CD4-positive, alpha-beta T cell treated with Interleukin-21 for 1 hour (primary cell): ENCODE measurements at places on chromosomes 1 and 21.

DNA sequence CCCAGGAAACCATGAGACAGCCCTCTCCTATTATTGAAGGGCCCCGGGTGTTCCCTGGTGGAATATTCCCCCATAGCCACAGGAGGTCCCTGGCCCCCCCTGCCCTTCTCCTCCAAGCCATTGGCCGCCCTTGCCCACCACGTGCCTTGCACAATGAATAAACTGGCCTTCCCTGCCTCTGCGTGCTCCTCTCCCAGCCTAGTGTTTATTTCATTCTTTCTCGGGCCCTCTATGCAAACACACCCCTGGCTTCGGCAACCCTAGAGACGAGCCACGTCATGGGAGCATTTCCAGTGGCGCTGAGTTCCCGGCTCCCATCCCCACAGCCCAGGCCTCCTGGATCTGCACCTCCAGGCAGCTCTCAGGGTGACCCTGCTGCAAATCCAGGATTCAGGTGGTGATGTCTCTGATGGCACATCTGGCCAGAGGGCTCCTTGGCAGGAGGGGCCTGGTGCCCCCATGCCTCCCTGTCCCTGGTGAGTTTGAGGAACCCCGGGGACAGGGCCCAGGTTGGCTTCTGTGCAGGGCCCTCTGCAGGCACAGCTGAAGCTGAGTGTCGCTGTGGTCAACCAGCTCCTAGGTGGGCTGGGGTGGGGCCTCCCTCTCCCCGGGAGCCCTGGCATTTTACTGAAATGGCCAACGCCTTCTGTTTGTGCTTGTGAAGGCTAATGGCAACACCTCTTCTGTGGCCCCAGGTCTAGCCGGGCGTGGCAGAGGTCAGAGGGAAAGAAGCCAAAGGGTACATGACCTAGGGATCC, 6.2 kb downstream of the KRTAP10-12 start:
- no peak for DNase-seq

DNA sequence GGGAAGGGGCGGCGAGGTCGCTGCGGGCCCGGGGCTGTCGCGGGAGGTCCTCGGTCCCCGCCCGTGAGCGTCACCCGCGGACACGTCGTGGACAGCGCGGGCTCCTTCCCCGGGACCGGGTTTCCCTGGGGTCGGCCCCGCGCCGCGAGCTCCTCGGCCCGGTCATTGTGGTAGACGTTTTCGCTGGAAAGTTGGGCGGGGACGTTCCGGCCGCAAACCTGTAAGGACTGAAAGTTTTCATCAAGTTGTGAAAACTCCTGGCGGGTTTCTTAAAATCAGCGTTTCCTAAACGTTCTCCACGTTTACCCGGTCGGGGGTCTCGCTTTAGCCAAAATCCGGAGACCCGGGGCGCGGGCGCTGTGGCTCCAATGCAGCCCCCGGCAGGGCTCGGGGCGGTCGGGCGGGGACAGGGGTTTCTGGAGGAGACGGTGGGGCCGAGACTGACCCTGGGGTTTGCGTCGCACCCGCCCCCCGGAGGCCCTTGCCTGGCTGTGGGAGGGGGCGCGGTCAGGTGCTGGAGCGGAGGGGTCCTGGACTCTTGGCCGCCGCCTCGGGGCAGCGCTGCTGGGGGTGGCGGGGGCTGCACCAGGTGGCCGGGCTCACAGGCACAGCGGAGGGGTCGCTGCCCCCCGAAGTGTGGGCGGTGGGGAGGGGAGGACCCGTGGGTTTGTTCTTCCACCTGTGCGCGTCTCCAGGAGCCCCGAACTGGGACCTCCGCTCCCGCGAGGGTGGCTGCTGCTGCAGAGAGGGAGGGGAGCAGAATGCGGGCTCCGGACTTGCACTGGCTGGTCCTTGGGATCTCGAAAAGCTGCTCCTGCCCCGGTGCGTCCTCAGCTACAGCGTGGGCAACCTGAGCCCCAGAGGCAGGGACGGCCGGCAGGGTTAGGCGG, 827 bp downstream of the PRKCZ start:
- DNase-seq, result no peak

GRCh38 chr1:15975358-15975804, 520 bp downstream of the ZBTB17 start:
- peak; percentile 78 for DNase-seq

GRCh38 chr1:177069490-177069889, 95.0 kb downstream of the ASTN1 start:
- no peak for DNase-seq

GRCh38 chr1:185363205-185363604, 46.2 kb upstream of the IVNS1ABP start:
- DNase-seq, result no peak

DNA sequence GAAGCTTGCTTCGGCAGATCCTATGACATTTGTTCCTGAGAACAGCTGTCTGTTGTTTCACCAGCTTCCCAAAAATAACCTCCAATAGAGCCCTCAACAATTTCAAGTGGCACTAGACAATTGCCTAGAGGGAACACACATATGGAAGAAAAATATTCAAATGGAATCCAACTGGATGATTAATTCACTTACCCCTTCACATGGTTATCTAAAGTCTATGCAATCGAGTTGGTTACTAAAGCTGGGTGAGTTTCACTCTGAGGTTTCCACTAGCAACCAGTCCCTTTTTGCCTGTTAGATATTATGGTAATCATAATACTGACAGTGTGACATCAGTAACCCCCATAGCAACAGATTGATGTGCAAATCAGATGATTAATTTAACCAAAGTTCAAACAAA, at the start of gene LEMD1:
Gene LEMD1 (minus strand): TSS at position 259 of the 400 bp plus-strand sequence. CDS start 1,520 bp downstream, outside the sequence.
- no peak for DNase-seq

GRCh38 chr1:231774719-231775335, 148.2 kb downstream of the DISC1 start:
- no peak for DNase-seq

GRCh38 chr1:228918335-228918734, 183.1 kb downstream of the RHOU start:
- DNase-seq, result no peak

- DNase-seq, result no peak
Observed at GRCh38 chr1:180301135-180301742, 71.2 kb downstream of the LHX4 start.
